NCI-H510A (cell line): ENCODE measurements at places on chromosomes 13 and 19.

DNA sequence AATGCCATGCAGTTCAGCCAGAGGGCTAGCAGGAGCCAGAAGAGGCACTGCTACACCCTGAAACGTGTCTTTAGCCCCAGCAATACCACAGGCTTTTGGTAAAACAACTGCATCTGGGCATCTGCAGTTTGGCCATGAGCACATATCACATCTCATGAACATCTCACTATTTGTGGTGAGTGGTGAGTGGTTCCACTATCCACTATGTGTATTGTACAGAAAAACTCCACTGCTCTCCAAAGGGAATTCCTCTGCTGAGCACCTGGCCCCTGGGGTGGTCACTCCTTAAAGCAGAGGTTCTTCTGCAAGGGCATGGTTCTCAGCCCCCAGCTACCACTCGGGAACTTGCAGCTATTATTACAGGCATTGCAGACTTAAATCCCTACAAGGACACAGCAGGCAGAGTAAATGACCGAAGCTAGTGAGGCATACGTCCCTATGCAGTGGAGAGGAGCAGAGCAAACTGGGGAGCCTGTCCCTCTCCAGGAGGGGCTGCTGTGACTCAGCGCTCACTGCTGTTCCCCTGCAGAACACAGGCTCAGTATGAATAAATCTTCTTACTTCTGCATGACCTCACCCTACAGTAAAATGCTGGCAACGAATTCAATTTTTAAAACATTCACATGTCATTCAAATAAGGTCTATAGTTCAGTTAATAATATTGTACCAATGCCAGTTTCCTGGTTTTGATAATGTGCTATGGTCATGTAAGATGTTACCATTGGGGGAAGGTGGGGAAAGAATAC, 332.4 kb upstream of the ZNF507 start:
- no peak for DNase-seq

- DNase-seq = no peak
Observed at GRCh38 chr13:106287351-106287750, 248.1 kb downstream of the EFNB2 start.

GRCh38 chr13:102452836-102453235, 51.0 kb upstream of the FGF14 start:
- no peak for DNase-seq

DNA sequence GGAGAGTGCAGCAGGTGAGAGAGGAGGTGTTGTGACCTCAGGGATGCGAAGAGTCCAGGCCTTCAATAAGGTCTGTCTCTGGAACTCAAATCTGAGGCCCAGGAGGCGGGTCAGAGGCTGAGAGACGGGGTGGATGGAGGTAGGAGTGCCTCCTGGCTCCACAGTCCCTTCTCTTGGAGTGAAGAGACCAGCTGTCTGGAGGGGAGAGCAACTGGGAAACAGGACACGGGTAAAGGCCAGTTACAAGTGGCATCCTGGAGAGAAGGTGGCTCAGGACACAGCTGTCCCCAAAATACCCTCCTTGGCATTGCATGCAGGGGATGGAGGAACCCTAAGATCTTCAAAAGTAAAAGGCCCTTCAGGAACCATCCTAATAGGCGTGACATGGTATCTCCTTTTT, 19.2 kb downstream of the PDE4A start:
- no peak for DNase-seq

GRCh38 chr13:113129921-113130750, 7.5 kb downstream of the F10 start:
- no peak for DNase-seq
